ENCODE measurements at places on chromosomes 7 and 10. TPM values are rescaled to one million over a fixed set of nuclear protein-coding genes. Genes with fewer than 3 reads are reported as not detected.

Gene ADCK2
- 9.8 TPM for polyA plus RNA-seq

Gene GPRIN2
- polyA plus RNA-seq: not detected

Gene FERD3L
- polyA plus RNA-seq: not detected

- H3K27me3 ChIP-seq: no peaks in the 10 kb centered on the region
- peaks cover 2% of the 10 kb centered on the region for H3K36me3 ChIP-seq
- DNase-seq: no peak
- H3K4me3 ChIP-seq: no peak overlapping the region
- H3K4me1 ChIP-seq: peaks cover 19% of the 10 kb centered on the region
Observed at GRCh38 chr10:48705401-48705938, 20.8 kb downstream of the WDFY4 start.

DNA sequence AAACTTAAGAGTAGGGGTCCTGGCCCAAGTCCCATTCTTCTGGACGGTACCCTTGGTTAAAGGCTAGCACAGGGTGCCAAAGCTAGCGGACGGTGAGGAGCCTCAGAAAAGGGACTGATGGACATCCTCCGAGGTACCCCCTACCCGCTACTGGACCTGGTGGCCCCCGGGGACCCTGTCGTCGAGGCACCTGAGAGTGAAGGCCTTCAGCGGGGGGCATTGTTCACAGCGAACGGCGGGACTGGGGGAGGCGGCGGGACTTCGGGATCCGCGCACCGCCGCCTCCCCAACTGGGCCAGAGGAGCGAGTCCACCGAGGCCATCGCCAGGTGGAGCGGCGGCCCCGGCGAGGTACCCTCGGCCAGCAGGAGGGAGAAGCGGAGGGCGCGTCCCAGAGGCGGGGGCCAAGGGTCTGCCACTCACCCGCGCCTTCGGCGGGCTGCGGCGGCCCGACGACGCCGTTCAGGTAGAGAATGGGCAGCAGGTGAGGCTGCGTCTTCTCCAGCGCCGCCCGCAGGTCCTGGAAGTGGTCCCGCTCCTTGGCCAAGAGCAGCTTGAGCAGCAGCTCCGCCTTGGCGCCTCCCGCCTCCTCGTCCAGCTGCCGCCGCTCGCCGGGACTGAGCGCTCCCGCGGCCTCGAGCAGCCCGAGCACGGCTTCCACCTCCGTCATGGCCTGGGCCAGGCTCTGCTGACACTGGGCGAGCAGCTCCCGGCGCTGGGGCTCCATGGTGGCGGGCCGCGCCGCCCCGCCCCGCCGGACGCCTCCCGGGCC lies 575 bp downstream of the DLG5 start:
- no peak for DNase-seq
- peak overlapping the region; percentile 77 for H3K4me3 ChIP-seq
- peaks cover 6% of the 10 kb centered on the region for H3K27me3 ChIP-seq
- H3K36me3 ChIP-seq: no peaks in the 10 kb centered on the region

DNA sequence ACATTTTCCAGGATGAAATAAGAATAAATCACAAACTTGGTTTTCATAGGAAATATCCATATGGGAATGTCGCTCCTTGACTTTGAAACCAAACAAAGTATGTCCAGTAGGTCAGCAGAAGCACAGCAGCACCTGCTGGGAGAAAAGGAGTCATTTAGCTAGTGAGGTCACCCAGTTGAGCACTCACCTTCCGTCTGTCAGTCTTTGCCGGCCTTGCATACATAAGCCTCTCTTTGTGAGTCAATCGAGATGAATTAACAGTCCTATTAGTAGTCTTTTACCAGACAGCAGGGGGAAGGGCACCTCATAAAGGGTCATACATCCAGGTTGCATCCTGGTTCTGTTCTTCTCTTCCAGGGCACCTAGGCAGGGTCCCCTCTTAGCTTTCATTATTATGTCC lies 232.5 kb upstream of the FZD1 start:
- no peak overlapping the region for H3K27ac ChIP-seq
- H3K27me3 ChIP-seq: no peaks in the 10 kb centered on the region
- H3K36me3 ChIP-seq: no peaks in the 10 kb centered on the region
- no peaks in the 10 kb centered on the region for H3K4me1 ChIP-seq

GRCh38 chr7:75756991-75757676 lies 14.9 kb downstream of the CCL26 start:
- DNase-seq: no peak
- no peaks in the 10 kb centered on the region for H3K27me3 ChIP-seq
- H3K36me3 ChIP-seq: no peaks in the 10 kb centered on the region
- no peak overlapping the region for H3K4me3 ChIP-seq
- no peak overlapping the region for H3K27ac ChIP-seq

DNA sequence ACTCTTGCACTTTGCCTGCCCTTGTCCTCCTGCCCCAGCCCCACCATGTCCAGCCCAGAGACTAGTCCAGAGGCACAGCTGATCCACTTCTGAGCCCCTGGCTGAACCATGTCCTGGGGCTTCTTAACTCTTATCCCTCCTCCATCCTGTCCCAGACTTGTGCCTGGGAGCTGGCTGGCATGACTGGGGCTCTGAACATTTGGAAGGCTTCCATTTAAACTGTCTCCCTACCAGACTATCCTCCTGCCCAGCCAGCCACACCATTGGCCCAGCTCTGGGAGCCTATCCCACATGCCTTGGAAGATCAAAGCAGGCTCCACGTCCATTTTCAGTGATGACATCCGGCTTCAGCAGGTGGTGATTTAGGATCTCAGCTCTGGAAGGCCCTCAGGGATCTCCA lies 57.4 kb downstream of the FAM241B start:
- H3K27ac ChIP-seq: no peak overlapping the region
- H3K4me1 ChIP-seq: no peaks in the 10 kb centered on the region
- no peak overlapping the region for H3K4me3 ChIP-seq
- H3K36me3 ChIP-seq: no peaks in the 10 kb centered on the region

DNA sequence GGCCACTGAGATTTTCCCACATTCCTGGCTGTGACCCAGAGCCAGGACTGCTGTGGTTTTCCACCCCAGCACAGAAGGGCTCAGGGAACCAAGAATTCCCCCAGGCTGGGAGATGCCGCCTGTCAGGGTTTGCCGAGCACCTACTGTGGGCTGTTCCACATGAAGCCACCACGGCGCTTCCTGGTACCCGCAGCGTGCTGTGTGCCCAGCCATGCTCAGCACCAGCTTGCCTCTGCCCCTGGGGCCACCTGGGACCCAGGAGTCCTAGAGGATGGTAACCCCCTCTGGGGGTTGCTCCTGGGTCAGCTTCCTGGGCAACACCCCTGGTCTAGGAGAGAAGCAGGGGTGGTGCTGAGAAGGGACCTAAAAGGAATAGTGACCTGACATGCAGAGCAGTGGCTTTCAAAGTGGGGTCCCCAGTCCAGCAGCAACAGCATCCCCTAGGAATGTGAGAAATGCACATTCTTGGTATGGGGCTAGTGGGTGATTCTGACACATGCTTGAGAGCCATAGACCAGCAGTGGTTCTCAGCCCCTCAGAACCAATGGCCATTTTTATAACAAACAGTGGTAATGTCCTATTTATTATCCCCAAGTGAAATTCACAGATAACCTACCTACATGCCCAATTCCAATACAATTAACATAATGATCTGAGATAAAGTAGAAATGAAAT lies 53.4 kb downstream of the TSPAN15 start:
- H3K36me3 ChIP-seq: no peaks in the 10 kb centered on the region
- DNase-seq: no peak
- H3K27ac ChIP-seq: no peak overlapping the region
- no peaks in the 10 kb centered on the region for H3K4me1 ChIP-seq

DNA sequence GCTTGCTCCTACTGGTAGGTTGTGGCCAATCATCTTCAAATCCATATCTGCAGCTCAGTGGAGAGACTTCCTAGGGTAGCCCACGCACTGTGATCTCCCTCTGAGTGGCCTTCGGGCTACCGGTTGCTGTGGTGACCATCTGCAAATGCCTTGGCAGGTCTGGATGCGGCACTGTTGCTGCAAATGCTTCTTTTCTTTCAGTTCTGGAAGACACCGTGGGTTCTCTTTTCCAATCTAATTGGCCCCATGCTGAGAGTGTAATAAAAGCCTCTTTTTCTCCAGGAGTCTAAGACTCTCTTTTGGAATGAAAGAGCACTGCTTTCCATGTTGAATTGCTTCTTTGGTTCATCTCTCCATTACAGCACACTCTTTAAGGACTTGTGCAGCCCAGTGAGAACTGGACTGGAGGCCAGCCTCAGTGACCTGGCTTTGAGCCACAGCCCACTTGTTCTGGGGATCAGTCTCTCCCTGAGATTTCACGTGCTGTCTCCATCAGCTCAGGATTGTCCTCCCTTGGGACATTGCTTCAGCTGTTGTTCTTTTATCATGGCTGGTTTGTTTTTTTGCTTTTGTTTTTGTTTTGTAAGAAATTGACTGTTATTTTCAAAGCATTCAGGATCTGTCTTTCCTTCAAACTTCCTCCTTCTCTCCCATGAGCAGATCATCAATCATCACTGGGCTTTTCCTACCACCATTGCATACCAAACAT lies 286.6 kb downstream of the BMPER start:
- no peaks in the 10 kb centered on the region for H3K27me3 ChIP-seq
- no peaks in the 10 kb centered on the region for H3K36me3 ChIP-seq
- H3K4me3 ChIP-seq: no peak overlapping the region
- H3K27ac ChIP-seq: no peak overlapping the region
- H3K4me1 ChIP-seq: no peaks in the 10 kb centered on the region
